Large intestine (tissue), 12 donors: ENCODE measurements at places on chromosomes 16 and 17. TPM values are rescaled to one million over a fixed set of nuclear protein-coding genes. Genes with fewer than 3 reads are reported as not detected.

- peak; percentile 71 for DNase-seq
- H3K27ac ChIP-seq: peak within 1 kb of the TSS; percentile 71
- peaks cover 36% of the 10 kb centered on the region for H3K4me1 ChIP-seq
- H3K4me3 ChIP-seq: peak within 1 kb of the TSS; percentile 65
- H3K36me3 ChIP-seq: peaks cover 41% of the 10 kb centered on the region
- no peaks in the 10 kb centered on the region for H3K27me3 ChIP-seq
Observed at GRCh38 chr17:18258356-18259038, at the start of gene FLII. TSS of gene FLII (minus strand) at chr17:18258738. CDS start at chr17:18258690, 48 bp downstream.

GRCh38 chr16:57845115-57845514 is 42.8 kb upstream of the KIFC3 start:
- H3K36me3 ChIP-seq: no peaks in the 10 kb centered on the region
- H3K27me3 ChIP-seq: no peaks in the 10 kb centered on the region
- DNase-seq: no peak
- no peak overlapping the region for H3K4me3 ChIP-seq
- no peaks in the 10 kb centered on the region for H3K4me1 ChIP-seq

DNA sequence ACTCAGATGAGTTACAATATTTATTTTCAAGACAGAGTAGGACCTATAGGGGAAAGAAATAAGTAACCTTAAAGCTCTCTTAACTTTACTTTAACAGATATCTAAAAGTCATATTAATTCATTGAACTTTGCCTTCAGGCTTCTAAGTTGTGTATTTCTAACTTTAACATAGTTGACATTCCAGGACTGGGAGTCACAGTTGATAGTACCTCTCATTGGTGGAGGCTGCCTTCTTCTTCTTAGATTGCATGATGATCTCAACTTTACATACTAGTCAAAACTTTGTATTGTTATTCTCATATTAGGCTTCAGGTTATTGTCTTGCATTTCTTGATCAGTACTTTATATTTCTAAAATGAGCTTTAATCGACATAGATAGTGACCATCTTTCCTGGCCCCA is 350.1 kb upstream of the KIF2B start:
- H3K27ac ChIP-seq: no peak overlapping the region
- DNase-seq: no peak
- H3K4me1 ChIP-seq: no peaks in the 10 kb centered on the region
- H3K27me3 ChIP-seq: no peaks in the 10 kb centered on the region

DNA sequence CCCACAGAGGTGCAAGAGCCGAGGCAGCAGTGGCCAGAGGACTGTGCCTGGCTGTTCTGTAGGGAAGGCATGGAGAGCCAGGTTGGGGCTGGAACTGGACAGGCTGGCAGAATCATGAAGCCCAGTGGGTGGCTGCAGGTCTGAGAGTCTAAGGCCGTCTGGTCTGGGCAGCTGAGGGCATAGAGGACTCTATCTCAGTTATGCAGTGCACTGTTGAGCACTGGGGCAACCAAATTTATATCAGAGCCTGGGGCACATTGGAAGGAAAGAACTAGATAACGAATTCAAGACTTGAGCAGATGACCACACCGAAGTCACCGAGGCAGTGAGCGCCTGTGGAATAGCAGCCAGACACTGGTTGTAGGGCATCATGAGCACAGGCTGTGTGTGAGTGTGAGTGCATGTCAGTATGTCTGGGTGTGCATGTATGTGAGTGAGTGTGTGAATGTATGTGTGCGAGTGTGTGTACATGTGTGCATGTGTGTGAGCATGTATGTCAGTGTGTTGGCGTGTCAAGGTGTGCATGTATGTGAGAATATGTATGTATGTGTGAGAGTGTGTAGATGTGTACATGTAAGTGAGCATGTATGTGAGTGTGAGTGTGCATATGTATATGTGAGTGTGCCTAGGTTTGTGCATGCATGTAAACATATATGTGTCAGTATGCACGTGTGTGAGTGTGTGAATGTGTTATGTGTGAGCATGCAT is 37.0 kb downstream of the RGS9 start:
- H3K4me1 ChIP-seq: no peaks in the 10 kb centered on the region
- no peak for DNase-seq
- H3K27me3 ChIP-seq: no peaks in the 10 kb centered on the region
- H3K27ac ChIP-seq: no peak overlapping the region
- no peak overlapping the region for H3K4me3 ChIP-seq

DNA sequence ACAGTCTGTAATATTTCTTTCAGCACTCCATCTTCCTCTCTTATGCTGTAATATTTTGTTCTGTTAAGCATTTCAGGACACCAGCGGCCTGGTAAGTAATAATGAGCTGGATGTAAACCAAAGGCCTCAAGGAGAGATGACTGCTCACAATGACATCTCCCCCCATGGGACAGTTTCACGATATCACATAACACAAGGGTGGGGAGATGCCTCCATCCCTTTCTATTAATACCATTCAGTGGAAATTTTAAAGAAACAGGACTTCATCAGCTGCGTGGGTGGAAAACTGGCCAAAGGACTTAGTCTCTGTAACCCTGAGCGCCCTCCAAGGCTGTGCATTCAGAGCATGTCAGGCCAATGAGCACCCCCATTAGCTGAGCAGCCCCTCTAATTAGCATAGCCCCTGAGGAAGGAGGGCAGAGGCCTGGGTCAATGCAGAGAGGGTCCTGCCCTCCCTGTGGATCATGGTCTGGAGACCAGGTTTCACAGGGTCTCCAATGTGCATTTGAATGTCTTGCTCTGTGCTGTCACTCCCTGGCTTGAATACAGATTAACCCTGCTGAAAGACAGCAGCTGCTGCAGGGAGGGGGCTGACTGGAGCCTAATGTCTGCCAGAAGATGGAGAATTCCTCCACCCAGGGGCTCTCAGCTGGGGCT is 156.4 kb downstream of the HS3ST2 start:
- no peaks in the 10 kb centered on the region for H3K27me3 ChIP-seq
- no peaks in the 10 kb centered on the region for H3K4me1 ChIP-seq
- H3K36me3 ChIP-seq: no peaks in the 10 kb centered on the region
- H3K27ac ChIP-seq: no peak overlapping the region

GRCh38 chr17:77786740-77787505 is 171.6 kb upstream of the TNRC6C start:
- H3K4me1 ChIP-seq: no peaks in the 10 kb centered on the region
- DNase-seq: no peak
- peaks cover 46% of the 10 kb centered on the region for H3K27me3 ChIP-seq
- no peaks in the 10 kb centered on the region for H3K36me3 ChIP-seq
- H3K27ac ChIP-seq: no peak overlapping the region

The ARHGAP23 gene
- 23.6 TPM for polyA plus RNA-seq

GRCh38 chr17:37098152-37098551 is 149.4 kb downstream of the AATF start:
- peaks cover 35% of the 10 kb centered on the region for H3K36me3 ChIP-seq
- no peak for DNase-seq
- peaks cover 24% of the 10 kb centered on the region for H3K4me1 ChIP-seq

DNA sequence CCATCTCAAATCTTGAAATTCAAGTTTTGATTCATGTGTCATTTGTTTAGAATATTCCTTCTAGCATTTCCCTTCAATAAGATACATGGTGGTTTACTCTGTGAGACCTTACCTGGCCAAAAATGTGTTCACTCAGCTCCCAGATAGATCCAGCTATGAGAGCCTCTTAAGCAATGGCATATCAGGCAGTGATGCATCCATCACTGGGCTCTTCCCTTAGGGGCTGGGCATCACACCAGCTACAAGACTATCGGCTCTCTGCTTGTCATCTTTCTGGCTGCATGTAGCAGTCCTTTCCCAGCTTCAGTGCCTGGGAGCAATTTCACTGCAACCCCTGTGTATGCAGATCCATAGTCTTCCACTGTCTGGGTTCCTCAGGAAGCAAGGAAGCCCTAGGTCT is 40.6 kb downstream of the GOSR1 start:
- no peaks in the 10 kb centered on the region for H3K4me1 ChIP-seq
- peaks cover 46% of the 10 kb centered on the region for H3K36me3 ChIP-seq
- no peak overlapping the region for H3K27ac ChIP-seq
- no peak overlapping the region for H3K4me3 ChIP-seq
- no peak for DNase-seq

DNA sequence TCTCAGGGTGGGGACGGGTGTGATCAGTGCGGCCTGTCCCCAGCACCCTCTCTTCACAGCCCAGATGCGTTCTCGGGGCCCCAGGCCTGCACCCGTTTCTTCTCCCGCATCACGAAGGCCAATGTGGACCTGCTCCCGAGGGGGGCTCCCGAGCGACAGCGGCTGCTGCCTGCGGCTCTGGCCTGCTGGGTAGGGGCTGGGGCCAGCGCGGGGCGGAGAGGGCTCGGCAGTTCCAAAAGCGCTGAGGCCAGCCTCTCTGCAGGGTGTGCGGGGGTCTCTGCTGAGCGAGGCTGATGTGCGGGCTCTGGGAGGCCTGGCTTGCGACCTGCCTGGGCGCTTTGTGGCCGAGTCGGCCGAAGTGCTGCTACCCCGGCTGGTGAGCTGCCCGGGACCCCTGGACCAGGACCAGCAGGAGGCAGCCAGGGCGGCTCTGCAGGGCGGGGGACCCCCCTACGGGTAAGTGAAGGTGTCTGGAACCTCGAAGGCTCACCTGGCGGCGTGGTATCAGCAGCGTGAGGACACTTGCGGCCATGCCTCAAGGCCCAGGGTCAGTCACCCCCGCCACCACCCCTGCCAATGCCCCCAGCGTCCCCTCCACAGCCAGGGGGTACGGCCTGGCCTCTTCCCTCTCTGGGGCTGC is 4.4 kb downstream of the MSLN start:
- no peak overlapping the region for H3K27ac ChIP-seq
- H3K27me3 ChIP-seq: no peaks in the 10 kb centered on the region
- peaks cover 20% of the 10 kb centered on the region for H3K4me1 ChIP-seq

DNA sequence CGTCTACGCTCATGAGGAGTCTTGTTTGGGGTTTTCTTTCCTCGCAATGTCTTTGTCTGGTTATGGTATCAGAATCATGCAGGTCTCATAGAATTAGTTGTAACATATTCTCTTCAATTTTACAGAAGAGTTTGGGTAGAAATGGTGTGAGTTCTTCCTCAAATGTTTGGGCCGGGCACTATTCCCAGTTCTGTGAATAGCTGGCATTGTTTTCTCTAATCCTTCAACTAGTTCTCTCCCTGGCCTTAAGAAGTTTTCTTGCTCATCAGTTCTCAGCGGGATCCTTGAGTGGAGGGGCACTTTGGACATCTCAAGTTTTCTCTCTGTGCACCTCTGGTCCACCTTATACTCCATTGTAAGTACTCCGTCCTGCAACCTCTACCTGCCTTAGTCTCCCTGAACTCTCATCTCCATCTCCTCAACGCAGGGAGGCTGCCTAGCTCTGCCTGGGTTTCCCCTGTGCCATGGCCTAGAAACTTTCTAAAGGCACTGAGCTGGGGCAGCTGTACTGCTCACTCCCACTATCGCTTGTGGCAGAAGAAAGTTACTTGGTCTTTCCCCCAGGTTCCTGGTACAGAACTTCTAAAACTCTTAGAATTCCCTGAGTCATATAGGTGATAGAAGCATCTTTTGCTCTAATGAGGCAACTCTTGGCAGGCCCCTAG is 16.9 kb downstream of the NSMCE1 start:
- peaks cover 29% of the 10 kb centered on the region for H3K36me3 ChIP-seq
- no peak overlapping the region for H3K27ac ChIP-seq
- H3K27me3 ChIP-seq: no peaks in the 10 kb centered on the region
- no peak for DNase-seq
- H3K4me3 ChIP-seq: no peak overlapping the region

The KRTAP16-1 gene
- not detected for polyA plus RNA-seq

- H3K4me1 ChIP-seq: no peaks in the 10 kb centered on the region
- peaks cover 3% of the 10 kb centered on the region for H3K27me3 ChIP-seq
- H3K4me3 ChIP-seq: no peak overlapping the region
Observed at GRCh38 chr17:41144846-41145245, 4.5 kb upstream of the KRTAP4-6 start.

DNA sequence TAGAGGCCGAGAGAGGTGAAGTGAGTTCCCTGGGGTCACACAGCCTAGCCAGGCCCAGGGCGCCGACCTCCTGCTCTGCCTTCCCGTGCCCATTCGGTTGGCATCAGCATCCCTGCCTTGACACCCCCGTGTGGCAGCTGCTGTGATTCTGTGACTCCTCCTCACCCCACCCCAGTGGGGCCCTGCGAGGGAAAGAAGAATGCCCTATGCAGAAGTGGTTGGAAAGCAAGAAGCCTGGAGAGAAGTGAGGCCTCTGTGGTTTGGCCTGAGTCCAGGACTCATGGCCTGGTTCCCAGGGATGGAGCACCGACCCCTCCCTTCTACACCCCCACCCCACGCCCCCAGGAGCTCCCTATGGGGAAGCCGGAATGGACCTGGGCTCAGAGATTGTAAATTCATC is 296.2 kb downstream of the SEC14L1 start:
- H3K36me3 ChIP-seq: peaks cover 35% of the 10 kb centered on the region
- no peak overlapping the region for H3K4me3 ChIP-seq
- H3K27ac ChIP-seq: no peak overlapping the region
- DNase-seq: peak; percentile 61
- no peaks in the 10 kb centered on the region for H3K27me3 ChIP-seq

DNA sequence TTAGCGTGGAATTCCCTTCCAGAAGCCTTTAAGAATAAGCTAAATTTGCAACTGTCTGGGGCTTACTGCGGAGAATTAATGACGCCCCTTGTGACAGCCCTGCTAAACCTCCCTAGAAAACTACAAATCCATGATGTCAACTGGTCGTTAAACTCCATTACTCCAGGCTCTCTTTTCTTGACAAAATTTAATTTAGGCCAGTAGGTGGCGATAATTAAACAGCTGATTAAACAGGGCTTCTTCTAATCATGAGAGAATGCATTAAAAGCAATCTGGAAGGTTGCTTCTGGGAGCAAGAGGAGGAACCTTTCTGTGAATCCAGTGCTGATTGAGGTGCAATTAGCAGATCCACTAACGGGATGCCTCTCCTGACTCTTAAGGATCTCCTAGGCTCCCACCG is 8.1 kb upstream of the NLRP1 start:
- no peaks in the 10 kb centered on the region for H3K27me3 ChIP-seq
- no peak for DNase-seq
- no peak overlapping the region for H3K27ac ChIP-seq
- no peaks in the 10 kb centered on the region for H3K4me1 ChIP-seq

GRCh38 chr17:80527016-80527645 is 17.5 kb upstream of the RPTOR start:
- no peak overlapping the region for H3K4me3 ChIP-seq
- DNase-seq: no peak
- H3K36me3 ChIP-seq: no peaks in the 10 kb centered on the region
